ENCODE measurements at places on chromosomes 13 and 19.
A peak's percentile ranks its signal among the peaks of the same experiment; 100 is the strongest.

- DNase-seq, result no peak
These were observed 65.4 kb upstream of the ATXN8OS start for GRCh38 chr13:70042193-70042592.

DNA sequence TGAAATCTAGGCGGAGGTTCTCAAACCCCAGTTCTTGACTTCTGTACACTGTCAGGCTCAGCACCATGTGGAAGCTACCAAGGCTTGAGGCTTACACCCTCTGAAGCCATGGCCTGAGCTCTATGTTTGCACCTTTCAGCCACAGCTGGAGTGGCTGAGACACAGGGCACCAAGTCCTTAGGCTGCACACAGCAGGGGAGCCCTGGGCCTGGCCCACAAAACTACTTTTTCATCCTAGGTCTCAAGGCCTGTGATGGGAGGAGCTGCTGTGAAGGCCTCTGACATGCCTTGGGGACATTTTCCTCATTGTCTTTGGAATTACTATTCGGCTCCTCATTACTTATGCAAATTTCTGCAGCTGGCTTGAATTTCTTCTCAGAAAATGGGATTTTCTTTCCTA, 503.2 kb upstream of the PCDH20 start:
- no peak for DNase-seq

- DNase-seq, result no peak
These were observed 136.0 kb downstream of the DCLK1 start for GRCh38 chr13:35995136-35995535.

DNA sequence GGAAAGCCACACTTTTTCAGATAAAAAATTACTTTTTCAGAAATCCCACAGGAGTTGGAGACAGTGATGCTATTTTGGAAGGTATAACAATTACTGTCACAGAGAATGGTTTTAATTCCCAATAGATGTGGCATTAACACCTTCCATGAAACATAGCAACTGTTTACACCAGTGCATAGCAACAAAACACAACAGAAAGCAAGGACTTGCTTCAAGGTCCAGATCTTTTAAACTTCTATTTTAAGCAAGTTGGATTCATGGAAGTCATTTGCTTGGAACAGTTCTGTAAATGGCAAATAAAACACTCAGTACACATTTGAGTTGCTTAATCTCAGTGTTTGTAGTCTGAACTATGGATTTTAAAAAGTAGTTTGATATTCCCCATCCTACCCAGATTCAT, 385.9 kb upstream of the SPRY2 start:
- no peak for DNase-seq

DNA sequence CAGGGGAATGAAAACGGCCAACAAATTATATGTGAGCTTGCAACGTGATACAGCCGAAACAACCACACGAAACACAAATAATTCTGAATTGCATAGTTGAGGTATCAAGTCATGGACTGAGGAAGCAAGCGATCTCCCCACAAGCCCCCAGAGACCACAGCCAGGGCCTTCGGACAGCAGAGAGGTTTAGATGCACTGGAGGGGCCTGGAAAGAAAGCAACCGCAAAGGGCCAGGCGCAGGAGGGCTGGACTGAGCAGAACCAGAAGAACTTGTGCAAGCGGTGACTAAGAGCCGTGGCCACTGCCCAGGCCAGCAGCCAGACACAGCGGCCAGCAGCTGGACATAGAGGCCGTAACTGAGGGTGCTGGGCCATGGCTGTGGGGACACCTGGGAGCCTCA, 131.4 kb downstream of the TNFRSF19 start:
- DNase-seq, result peak; percentile 92

- DNase-seq, result no peak
These were observed 218.3 kb upstream of the MAB21L1 start for GRCh38 chr13:35694549-35695447.

DNA sequence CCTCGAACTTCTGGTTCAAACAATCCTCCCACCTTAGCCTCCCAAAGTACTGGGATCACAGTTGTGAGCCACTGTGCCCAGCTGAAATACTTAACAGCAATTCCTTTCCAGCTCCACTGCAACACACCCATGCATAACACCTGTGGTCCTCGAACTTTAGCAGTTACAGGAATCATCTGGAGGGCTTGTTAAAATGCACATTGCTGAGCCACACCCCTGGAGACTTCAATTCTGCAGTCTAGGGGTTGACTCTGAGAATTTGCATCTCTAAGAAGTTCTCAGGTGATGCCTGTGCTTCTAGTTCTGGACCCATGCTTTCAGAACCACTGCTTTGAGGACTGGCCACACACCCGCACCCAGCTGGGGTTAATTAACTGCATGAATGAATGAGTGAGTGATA, 53.1 kb upstream of the UBL3 start:
- DNase-seq, result no peak

GRCh38 chr13:46624821-46625220, 71.9 kb downstream of the LRCH1 start:
- DNase-seq, result no peak

GRCh38 chr19:49651820-49652550, 10.0 kb downstream of the SCAF1 start:
- DNase-seq, result no peak

DNA sequence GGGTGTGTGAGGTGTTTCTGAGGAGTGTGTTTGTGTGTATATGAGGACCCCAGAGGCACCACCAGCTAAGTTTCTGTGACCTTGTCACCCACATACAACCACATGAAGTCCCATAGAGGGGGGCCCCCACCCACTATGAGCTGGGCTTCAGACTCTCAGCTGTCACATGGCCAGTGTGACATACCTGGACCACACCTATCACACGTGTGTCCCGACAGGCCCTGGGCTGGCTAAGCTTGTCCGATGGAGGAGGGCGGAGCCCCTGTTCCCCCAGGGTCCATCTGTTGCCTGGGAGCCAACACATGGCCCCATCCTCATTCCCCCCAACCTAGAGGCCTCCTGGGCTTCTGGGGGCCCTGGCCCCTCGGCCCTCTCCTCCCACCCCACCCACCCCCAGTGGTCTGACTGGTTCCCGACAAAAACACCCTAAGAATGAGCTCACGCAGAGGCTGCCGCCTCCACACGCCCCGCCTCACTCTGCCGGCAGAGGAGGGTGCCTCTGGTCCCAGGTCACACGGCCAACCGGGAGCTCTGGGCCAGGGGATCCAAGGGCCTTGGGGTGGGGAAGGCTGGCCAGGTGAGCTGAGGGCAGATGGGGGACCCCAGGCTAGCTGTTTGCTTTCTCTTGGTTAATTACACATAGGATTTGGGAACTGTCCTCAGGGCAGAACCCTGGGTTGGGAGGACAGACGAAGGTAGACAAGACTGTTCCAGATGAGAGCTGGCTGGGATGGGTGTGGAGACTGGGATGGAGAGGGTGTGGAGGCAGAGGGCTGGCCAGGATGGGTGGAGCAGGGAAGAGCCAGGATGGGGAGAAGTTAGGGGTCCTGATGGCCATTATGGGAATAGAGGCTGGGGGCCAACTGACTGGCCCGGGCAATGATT, 4.3 kb downstream of the KLC3 start:
- DNase-seq, result no peak

DNA sequence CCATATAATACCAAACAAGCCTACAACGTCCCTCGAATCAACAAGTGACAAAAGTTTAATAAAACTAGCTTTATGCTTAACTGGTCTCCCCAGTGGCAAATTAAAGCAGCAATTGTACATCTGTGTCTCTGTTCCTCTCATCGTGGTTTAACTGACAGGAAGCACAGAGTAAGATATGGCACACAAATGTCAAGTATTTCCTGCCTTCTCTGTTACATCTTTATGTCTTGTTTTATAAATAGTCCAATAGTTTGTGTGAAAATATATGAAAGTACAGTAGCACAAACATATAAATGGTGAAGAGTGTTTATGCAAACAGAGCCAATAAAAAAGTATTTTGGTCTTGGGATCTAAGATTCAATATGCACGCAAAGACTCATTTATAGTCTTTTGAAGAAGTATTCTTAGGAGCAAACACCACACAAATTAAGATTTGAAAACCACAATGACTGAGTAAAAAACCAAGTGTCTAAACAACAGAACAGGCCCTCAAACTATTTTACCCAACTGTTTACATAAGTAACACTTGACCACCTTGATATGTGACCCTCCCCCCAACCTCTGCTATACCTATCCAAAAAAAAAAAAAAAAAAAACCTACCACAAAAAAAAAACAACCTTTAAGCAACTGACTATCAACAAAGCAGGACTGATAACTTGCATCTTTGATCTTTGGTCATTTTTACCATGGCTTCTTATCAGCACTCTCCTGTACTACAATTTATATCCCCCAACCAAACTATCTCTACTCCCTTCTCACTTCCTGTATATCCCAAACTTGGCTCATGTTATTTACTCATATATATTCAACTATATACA, 14.0 kb downstream of the ELF1 start:
- DNase-seq, result no peak

- DNase-seq, result no peak
These were observed 422.3 kb downstream of the SPRY2 start for GRCh38 chr13:79918620-79919019.

DNA sequence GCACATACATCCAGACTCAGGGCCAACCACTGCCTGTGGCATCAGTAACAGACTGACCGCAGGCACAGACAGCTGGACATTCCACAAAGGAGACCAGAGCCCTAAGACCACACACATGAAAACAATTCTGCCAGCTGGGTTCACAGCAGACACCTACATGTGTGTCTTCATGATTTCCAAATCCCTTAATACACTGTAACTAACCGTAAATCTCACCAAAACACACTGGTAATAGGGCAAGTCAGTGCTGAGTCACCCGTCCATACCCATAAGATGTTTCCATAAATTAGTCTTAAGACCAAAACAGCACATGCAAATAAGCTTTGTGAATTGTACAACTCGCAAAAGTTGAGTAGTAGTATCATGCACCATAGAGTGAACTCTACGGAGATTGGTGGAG, 65.4 kb downstream of the TUBGCP3 start:
- DNase-seq, result no peak

- peak; percentile 90 for DNase-seq
These were observed at the start of gene UBE2M for GRCh38 chr19:58558066-58558622. UBE2M (minus strand) TSS chr19:58558611; CDS start chr19:58558381, 230 bp downstream.

- no peak for DNase-seq
These were observed 250.0 kb downstream of the DNAJC15 start for GRCh38 chr13:43273362-43273761.

DNA sequence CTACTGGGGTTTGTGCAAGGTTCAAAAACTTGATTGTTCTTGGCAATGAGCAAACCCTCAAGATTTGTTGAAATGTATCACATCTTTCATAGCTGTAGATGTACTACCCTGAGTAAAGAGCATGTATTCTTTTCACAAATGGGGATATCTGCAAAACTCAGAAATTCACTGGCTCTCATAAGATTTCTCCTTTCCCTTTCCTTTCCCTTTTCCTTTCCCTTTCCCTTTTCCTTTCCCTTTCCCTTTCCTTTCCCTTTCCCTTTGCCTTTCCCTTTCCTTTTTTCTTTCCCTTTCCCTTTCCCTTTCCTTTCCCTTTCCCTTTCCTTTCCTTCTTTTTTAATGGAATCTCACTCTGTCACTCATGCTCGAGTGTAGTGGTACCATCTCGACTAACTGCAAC, 69.1 kb downstream of the FNDC3A start:
- no peak for DNase-seq

DNA sequence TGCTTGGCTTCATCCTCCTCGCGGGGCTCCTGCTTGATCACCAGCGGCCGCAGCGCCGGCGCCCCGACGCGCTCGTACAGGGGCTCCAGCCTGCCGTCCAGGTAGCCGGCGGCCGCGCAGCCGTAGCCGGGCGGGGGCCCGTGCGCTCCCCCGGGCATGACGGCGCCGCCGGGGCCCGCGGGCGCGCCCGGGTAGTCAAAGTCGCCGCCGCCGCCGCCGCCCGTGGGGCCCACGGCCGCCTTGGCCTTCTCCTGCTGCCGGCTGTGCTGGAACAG, 497 bp downstream of the CEBPA start:
- DNase-seq, result peak; percentile 81

DNA sequence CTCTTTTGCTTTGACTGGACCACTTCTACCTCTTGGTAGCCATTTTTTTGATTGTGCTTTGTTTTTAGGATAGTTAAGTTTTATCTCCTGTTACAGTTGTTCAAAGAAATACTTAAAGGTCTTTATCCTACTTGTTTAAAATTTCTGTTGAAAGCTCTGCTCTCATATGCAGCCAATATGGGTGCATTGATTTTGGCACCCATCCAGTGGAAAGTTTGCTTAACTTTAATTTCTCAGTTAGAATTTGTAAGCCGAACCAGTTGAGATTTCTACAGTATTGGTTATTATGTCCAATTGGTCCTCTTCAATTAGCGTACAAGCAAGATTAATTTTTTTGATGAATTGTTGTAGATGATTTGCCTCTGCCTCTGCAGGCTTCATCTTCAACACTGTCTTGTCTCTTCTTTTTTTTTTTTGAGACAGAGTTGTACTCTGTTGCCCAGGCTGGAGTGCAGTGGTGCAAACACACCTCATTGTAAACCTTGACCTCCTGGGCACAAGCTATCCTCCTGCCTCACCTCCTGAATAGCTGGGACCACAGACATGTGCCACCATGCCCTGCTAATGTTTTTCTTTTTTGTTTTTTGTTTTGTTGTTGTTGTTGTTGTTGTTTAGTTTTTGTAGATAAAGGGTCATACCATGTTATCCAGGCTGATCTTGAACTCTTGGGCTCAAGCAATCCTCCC, 65.3 kb downstream of the MAB21L1 start:
- no peak for DNase-seq

DNA sequence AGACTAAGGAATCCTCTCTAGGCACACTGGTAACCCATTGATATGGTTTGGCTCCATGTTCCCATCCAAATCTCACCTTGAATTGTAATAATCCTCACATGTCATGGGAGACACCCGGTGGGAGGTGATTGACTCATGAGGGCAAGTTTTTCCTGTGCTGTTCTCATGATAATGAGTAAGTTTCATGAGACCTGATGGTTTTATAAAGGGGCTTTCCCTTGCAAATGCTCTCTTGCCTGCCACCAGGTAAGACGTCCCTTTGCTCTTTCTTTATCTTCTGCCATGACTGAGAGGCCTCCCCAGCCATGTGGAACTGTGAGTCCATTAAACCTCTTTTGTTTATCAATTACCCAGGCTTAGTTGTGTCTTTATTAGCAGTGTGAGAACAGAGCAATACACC, 81.4 kb upstream of the GPC6 start:
- no peak for DNase-seq

- no peak for DNase-seq
These were observed 712 bp upstream of the PDX1 start for GRCh38 chr13:27918918-27919658.

GRCh38 chr13:42038661-42039456, 9.6 kb upstream of the DGKH start:
- no peak for DNase-seq

- DNase-seq, result no peak
These were observed 193.7 kb downstream of the LMO7 start for GRCh38 chr13:75829830-75830229.
